CD4-positive, CD25-positive, alpha-beta regulatory T cell (primary cell): ENCODE measurements at places on chromosomes 7 and 10.

DNA sequence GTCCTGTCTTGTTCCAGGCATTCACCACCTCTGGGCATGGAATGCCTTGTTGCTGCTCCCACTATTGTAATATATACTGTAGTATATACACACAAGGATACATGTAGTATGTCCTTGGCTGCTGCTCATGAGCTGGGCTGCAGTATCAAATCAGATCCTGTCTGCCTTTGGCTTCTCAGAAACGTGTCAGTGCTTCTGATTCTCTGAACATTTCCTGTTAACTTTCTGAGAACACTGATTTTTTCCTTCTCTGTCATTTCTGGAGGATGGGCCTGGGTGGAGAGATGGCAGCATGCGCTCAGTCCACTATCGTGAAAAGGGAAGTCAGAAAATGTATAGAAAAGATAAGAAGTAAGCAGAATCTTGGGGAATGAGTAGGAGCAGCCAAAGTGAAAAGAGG is 12.2 kb downstream of the SFTPA2 start:
- peak; percentile 91 for DNase-seq

GRCh38 chr10:44923611-44924010 is 12.5 kb downstream of the TMEM72 start:
- no peak for DNase-seq

GRCh38 chr7:121195874-121196273 is 132.9 kb upstream of the WNT16 start:
- no peak for DNase-seq

DNA sequence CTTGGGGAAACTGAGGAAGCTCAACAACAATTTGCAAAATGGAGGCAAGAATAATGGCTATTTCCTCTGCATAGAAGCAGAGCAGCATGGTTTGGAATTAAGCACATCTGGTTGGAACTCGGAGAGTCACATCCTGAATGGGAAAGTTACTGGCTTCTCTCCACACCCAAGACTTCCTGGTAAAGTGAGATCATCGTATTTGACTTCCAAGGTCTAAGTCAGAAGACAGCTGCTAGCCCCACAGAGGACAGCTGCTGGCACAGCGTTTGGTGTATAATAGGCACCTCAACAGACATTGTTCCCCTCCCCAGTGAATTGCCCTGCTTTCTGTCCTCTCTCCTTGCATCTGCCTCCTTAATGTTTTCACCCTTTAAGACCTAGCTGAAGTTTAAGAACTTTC is 37.0 kb upstream of the NRF1 start:
- DNase-seq, result no peak

DNA sequence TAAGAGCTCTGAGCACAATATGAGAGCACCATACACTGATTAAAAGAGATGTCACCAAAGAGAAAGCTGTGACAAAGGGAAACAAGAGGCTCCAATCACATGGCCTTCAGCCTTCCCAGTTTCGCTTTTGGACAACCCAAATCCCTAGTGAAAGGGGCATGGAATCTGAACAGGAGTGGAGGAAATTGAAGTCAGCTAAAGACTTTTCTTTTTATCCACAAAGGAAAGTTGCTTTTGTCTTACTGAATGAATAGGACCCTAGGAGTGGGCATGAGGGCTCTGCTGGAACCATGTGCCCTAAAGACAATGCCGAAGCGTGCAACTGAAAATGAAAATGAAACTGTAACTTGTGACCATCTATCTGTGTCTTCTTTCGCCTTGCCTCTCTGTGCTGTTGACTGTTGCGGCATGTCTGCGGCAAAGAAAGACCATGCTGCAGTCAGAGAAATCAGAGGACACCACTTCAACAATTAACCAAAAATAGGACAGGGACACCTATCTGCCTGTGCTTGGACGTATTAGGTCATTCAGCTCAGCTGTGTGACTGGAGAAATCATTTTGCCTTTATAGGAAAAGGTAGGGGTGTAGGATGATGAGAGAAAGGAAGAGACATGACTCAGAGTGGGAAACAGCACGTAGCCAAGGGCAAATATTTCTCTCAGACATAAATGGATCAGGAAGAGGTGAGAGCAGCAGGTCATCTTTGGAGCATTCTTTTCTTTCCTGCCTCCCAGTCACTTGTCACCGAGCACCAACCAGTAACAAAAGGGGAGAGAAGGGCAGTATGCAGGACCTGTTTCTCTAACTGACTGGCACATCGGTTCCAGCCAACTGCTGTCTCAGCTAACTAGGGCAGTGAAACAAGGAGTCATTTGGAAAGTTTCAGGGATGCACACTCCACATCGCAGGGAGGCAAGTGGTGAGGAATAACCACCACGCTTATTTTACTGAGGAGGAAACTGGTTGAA is 12.3 kb downstream of the CAV2 start:
- peak; percentile 52 for DNase-seq

DNA sequence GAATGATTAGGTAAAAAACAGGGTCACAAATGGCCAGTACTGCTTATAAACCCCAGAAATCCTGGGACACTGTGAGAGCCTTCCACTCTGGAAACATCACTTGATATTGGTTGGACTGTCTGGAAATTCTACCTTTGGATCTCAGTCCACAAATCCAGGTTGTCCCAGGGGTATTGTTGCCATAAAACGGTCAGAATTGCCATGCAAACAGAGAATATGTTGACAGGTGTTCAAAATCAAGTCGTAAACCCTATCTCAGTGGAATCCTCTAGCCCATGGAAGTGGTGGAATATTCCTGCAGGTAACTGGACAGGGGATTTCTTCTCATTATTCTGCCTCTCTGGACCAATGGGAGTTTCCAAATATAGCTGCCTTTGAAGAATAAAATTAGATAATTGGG is 31.2 kb upstream of the KCTD7 start:
- DNase-seq, result no peak

DNA sequence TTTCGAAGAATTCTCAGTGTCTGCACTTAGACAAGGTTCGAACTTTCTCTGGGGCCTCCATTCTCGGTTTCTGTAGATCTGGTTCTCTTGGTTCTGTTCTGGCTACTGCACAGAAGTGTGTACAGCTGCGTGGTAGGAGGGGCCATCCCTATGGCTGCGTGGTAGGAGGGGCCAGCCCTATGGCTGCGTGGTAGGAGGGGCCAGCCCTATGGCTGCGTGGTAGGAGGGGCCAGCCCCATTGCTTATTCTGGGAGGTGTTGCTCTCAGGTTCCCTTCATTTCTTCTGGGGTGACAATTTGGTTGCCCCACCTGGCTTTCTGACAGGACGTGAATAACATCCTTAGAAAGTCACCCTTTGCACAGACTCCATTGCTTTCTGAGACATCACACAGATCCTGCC is 65.2 kb upstream of the CHST15 start:
- no peak for DNase-seq

GRCh38 chr7:102917436-102918353 is 4.9 kb downstream of the LRRC17 start:
- DNase-seq, result no peak
